ENCODE measurements at places on chromosomes 6 and 20.

- DNase-seq = no peak
Measured at GRCh38 chr20:6632187-6632586, 135.3 kb upstream of the BMP2 start.

GRCh38 chr20:24033151-24033550 is 44.6 kb upstream of the GGTLC1 start:
- DNase-seq = no peak

- no peak for DNase-seq
Measured at GRCh38 chr6:15544321-15544900, 118.4 kb downstream of the DTNBP1 start.

- no peak for DNase-seq
Measured at GRCh38 chr6:53926505-53926904, 131.7 kb downstream of the LRRC1 start.

DNA sequence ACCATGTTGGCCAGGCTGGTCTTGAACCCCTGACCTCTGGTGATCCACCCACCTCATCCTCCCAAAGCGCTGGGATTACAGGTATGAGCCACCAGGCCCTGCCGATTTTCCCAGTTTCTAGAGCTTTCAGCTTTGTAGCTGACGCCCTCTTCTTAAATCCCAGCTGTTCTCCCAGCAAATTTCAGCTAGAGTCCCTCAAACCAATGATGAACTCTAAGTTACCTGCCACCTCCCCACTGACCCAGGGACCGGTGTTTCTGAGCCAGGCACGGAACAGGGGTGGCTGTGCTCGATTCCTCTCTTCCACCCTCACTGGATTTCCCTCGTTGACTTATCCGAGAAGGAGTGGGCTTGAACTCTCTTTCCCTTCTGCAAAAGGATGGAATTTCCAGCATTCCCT is 39.1 kb downstream of the SUN5 start:
- no peak for DNase-seq

DNA sequence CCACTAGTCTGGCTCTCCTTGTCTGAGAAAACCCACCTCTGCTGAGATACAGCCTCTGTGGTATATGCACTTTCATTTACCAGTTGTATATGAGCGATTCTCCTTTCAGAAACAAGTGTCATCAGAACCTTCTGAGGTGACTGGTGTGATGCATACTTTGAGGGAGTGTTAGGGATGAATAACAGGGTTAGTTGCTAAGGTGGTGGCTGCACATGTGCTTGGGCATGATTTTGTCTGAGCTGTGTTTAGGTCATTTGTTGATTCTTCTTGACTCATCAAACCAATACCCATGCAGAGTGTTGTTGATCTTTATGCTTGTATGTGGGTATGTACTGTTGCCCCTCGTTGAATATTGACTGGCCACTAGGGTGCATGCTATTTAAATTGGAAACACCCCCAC is 25.7 kb downstream of the DTD1 start:
- no peak for DNase-seq

- DNase-seq = no peak
Measured at GRCh38 chr6:131197716-131198115, 62.4 kb downstream of the AKAP7 start.

DNA sequence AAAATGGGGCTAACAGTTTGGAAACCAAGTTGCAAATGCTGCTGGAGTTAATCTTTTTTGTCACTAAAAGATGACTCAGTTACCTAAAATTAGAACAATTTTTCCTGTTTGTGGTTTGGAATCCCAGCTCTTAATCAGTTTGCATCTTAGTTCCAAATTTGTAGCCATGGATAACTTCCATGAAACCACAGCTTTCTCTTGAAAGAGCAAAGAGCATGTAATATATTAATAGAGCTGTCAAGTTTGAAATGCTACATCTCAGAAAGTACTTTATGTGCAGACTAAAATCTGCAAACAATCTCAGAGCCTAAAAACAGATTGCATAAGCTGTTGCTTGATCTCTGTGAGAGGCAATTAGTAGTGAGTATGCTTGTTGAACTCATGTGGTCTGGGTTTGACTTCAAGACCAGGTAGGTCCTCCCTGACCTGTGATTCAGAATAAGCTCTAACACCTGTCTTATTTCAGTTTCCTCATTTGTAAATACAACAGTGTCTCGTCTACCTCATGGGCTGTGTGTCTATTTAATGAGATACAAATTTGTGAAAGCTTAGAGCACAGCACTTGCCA is 23.5 kb downstream of the DHX35 start:
- no peak for DNase-seq

DNA sequence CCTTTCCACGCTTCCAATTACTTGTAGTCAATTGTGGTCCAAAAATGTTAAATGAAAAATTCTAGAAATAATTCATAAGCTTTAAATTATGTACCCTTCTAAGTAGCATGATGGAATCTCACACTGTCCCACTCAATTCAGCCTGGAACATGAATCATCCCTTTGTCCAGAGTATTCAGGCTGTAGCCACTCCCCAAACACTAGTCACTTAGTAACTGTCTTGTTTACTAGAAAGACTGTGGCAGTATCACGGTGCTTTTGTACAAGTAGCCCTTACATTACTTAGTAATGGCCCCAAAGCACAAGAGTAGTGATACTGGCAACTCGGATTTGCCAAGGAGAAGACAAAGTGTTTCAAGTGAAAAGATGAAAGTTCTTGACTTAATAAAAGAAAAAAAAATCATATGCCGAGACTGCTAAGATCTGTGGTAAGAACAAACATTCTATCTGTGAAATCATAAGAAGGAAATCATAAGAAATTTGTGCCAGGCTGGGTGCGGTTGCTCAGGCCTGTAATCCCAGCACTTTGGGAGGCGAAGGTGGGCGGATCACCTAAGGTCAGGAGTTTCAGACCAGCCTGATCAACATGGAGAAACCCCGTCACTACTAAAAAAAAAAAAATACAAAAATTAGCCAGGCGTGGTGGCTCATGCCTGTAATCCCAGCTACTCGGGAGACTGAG is 168.5 kb upstream of the SIM1 start:
- no peak for DNase-seq
